ENCODE measurements at places on chromosomes 2 and 18.

GRCh38 chr2:152477347-152478092 is 142.5 kb downstream of the FMNL2 start:
- DNase-seq = no peak

DNA sequence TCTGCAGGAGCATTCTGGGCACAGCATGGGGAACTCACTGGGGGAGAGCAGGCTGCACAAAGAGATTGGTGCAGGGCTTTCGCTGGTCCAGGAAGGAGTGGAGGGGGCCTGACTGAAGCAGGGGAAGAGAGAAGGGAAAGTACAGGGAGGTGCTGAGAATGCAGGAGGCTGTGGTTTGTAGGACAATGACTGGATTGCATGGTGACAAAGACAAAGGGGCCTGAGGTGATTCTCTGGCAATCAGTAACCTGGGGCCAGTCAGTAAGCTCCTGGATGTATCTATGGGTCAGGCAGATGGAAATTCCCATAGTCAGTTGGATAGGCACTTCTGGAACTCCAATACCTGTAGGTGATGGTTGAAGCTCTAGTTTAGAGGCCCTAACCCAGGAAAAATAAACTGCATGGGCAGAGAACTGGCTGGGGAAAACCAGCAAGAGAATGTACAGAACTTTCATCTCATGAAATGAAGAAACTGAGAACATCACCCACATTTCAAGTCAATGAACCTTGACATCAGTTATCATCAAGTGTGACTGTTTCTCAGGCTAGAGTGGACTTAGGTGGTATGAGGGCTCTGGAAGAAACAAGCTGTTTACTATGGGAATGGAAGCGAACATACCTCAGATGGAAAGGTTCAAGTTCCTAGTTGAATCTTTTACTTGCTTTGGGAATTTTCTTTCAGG is 193.2 kb downstream of the TPGS2 start:
- no peak for DNase-seq

DNA sequence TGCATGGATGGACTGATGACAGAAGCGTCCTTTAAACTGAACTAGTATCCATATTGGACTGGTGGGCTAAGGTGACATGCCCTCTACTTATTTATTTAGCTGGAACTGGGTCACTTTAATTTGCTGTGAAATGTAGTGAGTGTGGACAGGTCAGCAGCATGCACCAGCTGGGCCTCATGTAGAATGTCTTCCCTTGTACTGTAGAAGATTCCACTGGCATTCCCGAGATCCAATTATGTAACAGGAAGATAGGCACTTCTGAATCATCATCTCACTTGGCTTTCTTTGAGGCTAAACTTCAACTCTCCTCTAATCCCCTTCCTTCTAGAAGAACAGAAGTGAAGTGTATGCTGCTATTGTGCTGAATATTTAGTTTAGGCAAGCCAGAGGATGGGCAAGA is 296.2 kb downstream of the SLC8A1 start:
- DNase-seq = no peak

GRCh38 chr18:390741-391478 is 109.6 kb downstream of the COLEC12 start:
- DNase-seq = no peak

DNA sequence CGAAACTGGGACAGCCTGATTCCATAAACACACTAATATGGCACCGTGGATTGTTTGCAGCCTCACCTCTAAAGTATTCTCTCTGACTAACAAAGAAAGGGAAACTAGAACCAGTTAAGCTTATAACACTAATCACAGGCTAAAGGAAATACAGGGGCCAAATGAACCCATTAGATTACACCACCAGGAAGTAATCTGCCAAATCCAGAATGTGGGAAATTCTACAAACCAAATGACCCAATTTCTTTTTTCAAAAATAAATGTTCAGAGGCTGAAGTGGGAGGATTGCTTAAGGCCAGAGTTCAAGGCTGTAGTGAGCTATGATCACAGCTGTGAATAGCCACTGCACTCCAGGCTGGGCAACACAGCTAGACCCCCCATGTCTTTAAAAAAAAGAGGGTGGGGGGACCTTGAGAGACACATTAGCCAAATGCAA is 1.5 kb upstream of the MPPE1 start:
- DNase-seq = no peak

DNA sequence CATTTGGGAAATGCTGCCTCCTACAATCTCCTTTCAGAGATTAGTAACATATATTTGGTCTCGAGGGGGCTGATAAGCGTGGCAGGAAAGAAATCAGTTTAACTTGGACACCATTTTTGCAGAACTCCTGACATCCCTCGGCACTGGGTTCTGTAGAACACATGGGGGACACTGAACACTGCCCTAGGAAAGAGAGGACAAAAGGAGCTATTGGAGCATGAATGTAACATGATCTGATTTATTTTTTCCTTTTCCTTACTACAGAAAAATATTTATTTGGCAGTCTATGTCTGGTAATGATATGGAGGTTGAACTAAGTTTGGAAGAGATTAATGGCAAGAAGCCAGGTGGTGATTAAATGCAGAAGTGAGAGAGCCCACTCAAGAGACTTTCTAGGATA is 153.8 kb downstream of the AFF3 start:
- no peak for DNase-seq

DNA sequence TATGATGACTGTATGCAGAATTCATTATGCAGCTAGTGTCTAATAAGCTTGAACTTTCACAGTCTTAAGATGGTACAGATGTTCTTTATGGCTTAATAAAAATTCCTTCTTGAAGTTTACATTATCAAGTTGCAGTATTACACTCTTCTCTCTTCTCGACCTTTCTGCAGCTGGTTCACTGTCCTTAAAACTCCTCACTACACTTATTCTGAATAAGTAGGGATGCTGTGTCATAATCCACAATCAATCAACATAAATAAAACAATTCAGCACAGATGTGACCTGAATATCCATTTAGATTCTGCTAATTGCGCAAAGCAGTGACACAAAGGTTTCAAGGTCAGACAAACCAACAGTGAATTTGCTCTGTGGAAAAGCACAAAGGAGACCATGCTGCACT is 356.8 kb downstream of the SUCLG1 start:
- no peak for DNase-seq

DNA sequence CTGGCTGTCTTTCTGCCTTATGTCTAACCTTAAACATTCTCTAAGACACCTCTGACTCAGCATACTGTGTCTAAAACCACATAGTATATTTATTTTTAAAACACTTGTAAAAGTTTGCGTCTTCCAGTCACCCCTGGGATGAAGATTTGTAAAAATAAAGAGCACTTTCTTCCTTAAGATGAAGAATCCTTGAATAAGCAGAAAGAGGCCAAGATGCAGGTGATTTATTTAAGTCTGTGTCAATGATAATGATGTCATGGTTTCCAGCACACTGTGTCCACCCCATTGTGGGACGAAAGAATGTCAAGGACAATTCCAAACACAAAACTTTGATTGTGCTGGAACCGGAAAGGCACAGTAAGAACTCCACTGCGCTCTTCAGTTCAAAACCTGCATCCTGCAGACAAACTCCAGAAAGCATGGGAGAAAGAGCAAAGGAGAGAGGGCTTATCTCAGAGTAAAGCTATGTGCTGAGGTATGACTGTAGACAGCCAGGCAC is 92.9 kb downstream of the ZEB2 start:
- DNase-seq = no peak

- no peak for DNase-seq
Observed at GRCh38 chr2:109318150-109318948, 189.3 kb downstream of the SH3RF3 start.

DNA sequence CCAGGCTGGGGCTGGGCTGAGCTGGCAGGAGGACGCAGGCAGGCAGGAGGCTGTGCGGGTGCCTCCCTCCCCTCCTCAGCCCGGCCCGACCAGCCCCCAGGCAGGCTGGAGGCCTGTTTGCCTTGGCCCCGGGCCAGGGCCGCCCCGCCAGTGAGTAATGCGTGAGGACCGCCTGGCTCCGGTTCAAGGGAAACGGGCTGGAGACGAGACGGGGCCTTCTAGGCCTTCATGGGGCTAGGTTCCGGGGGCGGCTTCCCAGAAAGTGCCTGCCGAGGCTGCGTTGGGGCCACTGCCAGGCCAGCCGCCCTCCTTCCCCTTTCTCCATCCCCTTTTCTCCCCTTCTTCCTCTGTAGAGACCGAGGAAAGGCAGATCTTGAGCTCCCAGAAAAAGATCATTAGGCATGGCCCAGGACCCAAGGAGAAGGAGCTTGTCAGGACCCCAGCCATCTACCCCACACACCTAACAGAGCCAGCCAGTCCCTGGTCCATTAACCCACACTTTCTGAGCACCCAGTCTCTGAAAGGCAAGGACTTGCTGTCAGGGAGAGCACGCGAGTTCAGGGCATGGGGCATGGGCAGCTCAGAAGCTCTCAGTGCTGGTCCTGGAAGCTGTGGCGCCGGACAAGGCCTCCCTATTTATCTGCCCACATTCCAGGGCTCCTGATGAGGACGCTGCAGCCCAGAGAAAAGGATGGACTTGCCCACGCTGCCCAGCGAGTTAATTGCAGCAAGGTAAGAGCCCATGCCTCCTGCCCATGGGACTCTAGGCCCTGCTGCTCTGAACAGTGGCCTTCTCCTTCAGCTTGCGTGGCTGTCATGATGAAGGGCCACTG is 48.5 kb downstream of the SMAD7 start:
- no peak for DNase-seq

DNA sequence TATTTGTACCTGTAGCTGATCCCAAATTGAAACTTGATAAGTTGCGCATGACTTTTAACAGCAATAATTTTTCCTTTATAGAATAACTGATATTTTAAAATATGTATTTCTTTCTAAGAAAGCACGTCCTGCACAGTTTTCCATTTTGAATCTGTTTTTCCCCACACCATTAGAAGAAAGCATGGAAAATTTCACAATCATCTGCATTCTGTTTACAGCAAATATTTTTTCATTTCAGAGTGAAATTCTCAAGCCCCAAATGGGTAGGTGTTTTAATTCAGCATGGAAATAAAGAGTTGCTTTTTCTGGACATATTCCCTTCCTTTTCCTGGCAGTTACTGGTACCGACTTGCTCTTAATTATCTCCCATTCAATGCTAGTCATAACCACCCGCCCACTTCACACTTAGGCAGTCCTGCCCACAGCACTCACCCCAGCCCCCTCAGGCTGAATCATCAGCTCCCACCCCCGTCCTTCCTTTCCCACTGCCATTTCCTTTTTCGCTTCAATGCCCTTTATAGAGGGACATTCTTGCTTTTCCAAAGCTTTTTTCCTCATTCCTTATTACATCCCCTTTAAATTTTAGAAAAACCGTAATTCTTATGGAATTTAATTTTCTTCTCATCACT is 89.2 kb upstream of the GLS start:
- peak; percentile 32 for DNase-seq

GRCh38 chr2:172387361-172387760 is 40.0 kb upstream of the ITGA6 start:
- no peak for DNase-seq

GRCh38 chr2:26978061-26978596 is 7.7 kb downstream of the MAPRE3 start:
- no peak for DNase-seq

DNA sequence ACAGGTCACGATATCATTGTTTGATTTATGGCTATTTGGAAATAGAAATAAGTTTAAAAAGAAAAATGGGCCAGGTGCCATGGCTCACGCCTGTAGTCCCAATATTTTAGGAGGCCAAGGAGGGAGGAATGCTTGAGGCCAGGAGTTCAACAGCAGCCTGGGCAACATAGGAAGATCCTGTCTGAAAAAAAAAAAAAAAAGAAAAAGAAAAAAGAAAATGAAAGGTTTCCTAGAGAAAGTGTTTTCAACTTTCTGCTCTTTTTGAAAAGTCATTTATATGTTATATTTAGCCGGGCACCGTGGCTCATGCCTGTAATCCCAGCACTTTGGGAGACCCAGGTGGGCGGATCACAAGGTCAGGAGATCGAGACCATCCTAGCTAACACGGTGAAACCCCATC is 3.2 kb downstream of the NDUFB3 start:
- DNase-seq = no peak

DNA sequence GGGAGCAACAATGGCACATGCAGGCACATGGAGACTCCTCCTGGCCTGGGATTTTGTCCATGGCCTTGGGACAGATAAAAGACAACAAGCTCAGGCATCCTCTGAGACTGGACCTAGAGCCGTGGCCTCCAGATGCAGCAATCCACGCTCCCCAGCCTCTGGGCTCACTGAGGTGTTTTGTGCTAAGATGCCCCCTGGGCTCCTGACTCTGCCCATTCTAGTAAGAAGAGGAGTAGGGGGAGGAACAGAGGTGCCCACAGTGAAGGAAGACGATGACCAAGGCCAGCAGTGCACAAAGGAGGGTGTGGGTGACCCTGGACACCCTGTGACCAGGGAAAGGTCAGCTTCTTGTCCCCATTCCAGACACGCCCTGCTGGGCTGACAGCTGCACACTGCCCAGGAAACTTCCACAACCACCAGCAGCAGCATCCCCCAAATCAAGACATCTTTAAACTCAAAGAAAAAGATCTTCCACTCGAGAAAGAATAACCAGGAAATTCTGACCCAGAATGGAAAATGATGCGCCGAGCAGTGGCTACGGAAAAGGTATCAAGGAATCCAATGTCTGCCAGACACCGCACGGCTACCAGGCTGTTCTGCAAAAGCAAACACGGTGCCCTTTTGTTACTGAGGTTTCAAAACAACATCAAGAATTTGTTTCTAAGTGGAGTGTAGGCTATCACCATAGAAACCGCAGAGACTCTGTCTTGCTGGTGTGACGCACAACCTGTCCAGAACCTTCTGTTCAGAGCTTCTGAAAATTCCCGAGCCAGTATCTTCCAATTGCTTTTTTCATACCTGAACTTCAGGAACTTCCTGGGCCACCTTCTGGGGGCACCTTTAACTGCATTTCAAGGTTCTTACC is 65.5 kb downstream of the ZNF516 start:
- DNase-seq = no peak

- DNase-seq = no peak
Observed at GRCh38 chr2:216463148-216463547, 35.5 kb upstream of the RPL37A start.

DNA sequence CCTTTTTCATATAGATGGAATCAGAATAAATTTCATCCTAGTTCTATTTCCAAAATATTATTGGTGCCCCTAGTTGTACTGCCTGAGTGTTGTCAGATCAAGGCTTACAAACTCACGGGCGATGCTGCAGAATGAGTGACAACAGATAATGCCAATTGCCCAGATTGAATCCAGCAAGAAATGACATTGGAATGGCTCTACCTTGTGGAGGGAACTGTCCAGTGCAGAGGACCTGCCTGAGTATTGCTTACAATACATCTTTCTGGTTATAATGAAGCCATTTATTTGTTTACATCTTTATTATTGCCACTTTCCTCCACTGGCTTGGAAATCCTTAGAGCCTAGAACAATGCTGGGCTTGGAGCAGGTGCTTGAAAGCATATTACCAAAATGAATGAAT is 7.8 kb upstream of the IL1R2 start:
- DNase-seq = no peak

GRCh38 chr2:74334931-74335333 is 8.3 kb downstream of the SLC4A5 start:
- peak; percentile 80 for DNase-seq

DNA sequence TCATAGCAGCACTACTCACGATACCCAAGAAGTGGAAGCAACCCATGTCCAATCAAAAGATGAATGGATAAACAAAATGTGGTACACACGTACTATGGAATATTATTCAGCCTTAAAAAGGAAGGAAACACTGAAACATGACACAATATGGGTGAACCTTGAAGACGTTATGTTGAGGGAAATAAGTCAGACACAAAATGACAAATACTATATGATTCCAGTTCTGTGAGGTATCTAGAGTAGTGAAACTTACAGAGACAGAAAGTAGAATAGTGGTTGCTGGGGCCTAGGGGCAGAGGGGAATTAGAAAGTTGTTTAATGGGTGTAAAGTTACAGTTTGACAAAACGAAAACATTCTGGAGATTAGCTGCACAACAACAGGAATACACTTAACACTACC is 24.7 kb downstream of the TLK1 start:
- no peak for DNase-seq

- no peak for DNase-seq
Observed at GRCh38 chr2:98650998-98651397, 42.6 kb downstream of the UNC50 start.
